ENCODE measurements at places on chromosomes 1 and 21.

GRCh38 chr1:39490596-39491145 lies 765 bp upstream of the BMP8A start:
- DNase-seq = no peak

DNA sequence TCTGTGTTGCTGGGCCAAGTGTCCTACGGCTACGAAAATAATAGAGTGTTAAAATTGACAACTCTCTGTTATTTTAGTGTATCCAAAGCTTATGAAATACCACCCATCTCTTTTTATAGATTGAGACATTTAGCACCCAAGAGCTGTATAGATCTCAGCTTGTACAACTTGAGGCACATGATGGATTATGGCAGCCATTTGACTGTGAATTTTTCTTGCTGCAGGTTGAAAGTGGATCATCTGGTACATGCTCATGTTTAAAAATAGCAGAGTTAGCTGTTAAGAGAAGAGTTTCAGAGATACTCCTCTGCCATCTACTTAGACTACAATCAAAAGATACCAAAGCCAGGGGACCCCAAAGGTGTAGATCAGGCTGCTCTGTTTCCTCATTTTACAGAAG lies 49.3 kb upstream of the FAM3B start:
- no peak for DNase-seq

GRCh38 chr1:244284641-244285156 lies 167.0 kb downstream of the ADSS2 start:
- no peak for DNase-seq

- DNase-seq = no peak
Measured at GRCh38 chr1:244371242-244372141, 80.2 kb downstream of the ADSS2 start.

GRCh38 chr1:71908871-71909390 lies 373.4 kb downstream of the NEGR1 start:
- DNase-seq = no peak

Measured in NCI-H1930 (cell line).